ENCODE measurements at places on chromosomes 6 and 20. TPM values are rescaled to one million over a fixed set of nuclear protein-coding genes. Genes with fewer than 3 reads are reported as not detected.

Gene CRIP3
- not detected for total RNA-seq

Gene PRR18
- not detected for total RNA-seq

Gene BCL2L1
- total RNA-seq: 103 TPM

Gene CALHM6
- total RNA-seq: not detected

Gene KIF25
- not detected for total RNA-seq

Gene EYA2
- total RNA-seq: 1.4 TPM

Gene NEURL2
- 6.9 TPM for total RNA-seq

Gene TSPYL1
- total RNA-seq: 87.8 TPM

Gene DNAH8
- total RNA-seq: not detected

DNA sequence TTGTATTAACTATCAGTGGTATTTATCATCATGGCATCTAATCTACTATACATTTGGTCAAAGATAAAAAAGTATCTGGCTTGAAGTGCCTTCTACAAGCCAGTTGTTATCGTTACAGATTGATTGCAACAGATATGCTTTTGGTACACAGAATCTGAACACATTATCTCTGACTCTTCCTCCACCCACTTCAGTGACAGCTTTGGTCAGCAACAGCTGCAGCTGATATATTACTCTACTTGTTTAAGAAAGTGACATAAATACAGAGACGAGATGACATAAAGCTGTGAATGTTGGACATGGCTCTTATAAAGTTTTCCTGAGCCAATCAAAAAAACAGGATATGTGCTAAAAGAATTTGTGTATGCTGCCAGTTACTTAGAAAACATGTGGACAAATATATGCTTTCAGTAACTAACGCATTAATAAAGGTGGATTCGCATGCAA lies 77.6 kb downstream of the HIVEP2 start:
- peak; percentile 36 for DNase-seq
- H3K4me1 ChIP-seq: peaks cover 10% of the 10 kb centered on the region
- no peaks in the 10 kb centered on the region for H3K36me3 ChIP-seq
- H3K27ac ChIP-seq: no peak overlapping the region
- H3K4me3 ChIP-seq: no peak overlapping the region

DNA sequence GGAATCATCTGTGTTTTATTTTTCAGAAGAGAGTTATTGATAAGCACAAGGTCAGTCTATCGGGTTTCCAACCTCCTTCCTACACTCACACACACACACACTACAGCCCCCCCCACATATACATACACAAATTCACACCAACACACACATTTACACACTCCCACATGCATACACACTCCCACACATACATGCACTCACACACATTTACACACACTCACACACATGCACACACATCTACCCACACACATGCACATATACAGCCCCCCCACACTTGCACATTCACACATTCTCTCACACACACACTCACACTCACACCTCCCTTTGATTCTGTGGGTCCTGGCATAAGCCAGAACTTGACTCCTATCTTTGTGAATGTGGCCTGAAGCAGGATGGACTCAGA lies 34.5 kb upstream of the PAX1 start:
- H3K4me1 ChIP-seq: no peaks in the 10 kb centered on the region
- H3K27me3 ChIP-seq: no peaks in the 10 kb centered on the region
- no peaks in the 10 kb centered on the region for H3K36me3 ChIP-seq

DNA sequence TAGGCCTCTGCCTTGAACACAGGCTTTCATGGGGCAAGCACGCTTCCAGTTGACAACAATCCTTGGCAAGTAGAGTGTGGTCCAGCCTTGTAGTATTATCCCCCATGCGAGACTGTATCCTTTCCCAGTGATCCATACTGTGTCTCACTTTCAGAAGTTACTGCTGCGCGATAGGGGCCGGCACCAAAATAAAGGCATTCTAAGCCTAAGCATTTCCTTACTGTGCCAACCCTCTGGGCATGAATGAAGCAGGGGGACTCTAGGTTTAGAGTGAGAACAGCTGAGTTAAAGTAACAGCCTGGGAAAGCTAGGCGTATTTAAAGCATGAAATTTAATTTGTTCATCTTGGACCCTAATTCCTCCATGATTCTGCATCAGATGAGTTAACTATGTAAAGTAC lies 39.4 kb downstream of the CD164 start:
- H3K36me3 ChIP-seq: no peaks in the 10 kb centered on the region
- DNase-seq: no peak
- H3K27me3 ChIP-seq: no peaks in the 10 kb centered on the region
- no peaks in the 10 kb centered on the region for H3K4me1 ChIP-seq
- no peak overlapping the region for H3K4me3 ChIP-seq

GRCh38 chr20:2130683-2131082 lies 29.1 kb downstream of the STK35 start:
- H3K27me3 ChIP-seq: no peaks in the 10 kb centered on the region
- peak overlapping the region; percentile 69 for H3K27ac ChIP-seq
- H3K4me1 ChIP-seq: peaks cover 37% of the 10 kb centered on the region
- H3K36me3 ChIP-seq: no peaks in the 10 kb centered on the region
- DNase-seq: no peak

DNA sequence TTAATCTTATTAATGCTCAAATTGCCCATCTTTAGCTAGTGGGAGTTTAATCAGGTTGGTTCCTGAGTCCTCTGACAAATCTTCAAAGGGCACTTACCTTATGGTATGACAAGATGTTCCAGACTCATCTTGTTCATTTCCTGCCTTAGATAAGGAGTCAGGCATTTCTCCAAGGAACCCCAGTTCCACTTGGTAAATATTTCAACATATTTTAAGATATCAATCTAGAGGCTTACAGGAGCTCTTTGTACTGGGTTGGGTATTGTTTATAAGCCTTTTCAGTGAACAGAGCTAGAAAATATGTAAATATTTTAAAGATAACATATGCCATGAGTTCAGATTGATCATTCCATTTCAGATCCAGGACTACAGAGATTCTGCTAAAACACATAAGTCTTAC lies 159.8 kb downstream of the RCAN2 start:
- H3K27ac ChIP-seq: no peak overlapping the region
- no peak overlapping the region for H3K4me3 ChIP-seq
- no peaks in the 10 kb centered on the region for H3K36me3 ChIP-seq
- no peak for DNase-seq

GRCh38 chr6:30075094-30075789 lies at the start of gene RNF39:
TSS of gene RNF39 (minus strand) at chr6:30075769. CDS start at chr6:30075585, 184 bp downstream.
- DNase-seq: no peak
- no peak within 1 kb of the TSS for H3K27ac ChIP-seq
- peaks cover 10% of the 10 kb centered on the region for H3K4me1 ChIP-seq
- peaks cover 83% of the 10 kb centered on the region for H3K27me3 ChIP-seq

DNA sequence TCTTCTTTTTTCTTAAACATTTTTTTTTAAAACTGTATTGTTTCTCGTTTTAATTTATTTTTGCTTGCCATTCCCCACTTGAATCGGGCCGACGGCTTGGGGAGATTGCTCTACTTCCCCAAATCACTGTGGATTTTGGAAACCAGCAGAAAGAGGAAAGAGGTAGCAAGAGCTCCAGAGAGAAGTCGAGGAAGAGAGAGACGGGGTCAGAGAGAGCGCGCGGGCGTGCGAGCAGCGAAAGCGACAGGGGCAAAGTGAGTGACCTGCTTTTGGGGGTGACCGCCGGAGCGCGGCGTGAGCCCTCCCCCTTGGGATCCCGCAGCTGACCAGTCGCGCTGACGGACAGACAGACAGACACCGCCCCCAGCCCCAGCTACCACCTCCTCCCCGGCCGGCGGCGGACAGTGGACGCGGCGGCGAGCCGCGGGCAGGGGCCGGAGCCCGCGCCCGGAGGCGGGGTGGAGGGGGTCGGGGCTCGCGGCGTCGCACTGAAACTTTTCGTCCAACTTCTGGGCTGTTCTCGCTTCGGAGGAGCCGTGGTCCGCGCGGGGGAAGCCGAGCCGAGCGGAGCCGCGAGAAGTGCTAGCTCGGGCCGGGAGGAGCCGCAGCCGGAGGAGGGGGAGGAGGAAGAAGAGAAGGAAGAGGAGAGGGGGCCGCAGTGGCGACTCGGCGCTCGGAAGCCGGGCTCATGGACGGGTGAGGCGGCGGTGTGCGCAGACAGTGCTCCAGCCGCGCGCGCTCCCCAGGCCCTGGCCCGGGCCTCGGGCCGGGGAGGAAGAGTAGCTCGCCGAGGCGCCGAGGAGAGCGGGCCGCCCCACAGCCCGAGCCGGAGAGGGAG lies 580 bp downstream of the VEGFA start:
- peaks cover 3% of the 10 kb centered on the region for H3K27me3 ChIP-seq
- peak overlapping the region; percentile 75 for H3K27ac ChIP-seq
- peak overlapping the region; percentile 83 for H3K4me3 ChIP-seq
- DNase-seq: peak; percentile 35
- H3K36me3 ChIP-seq: no peaks in the 10 kb centered on the region
- peaks cover 40% of the 10 kb centered on the region for H3K4me1 ChIP-seq

- no peaks in the 10 kb centered on the region for H3K27me3 ChIP-seq
- no peaks in the 10 kb centered on the region for H3K36me3 ChIP-seq
- H3K4me1 ChIP-seq: no peaks in the 10 kb centered on the region
- no peak overlapping the region for H3K27ac ChIP-seq
- no peak overlapping the region for H3K4me3 ChIP-seq
These were observed 428.3 kb upstream of the ARID1B start for GRCh38 chr6:156348849-156349248.

DNA sequence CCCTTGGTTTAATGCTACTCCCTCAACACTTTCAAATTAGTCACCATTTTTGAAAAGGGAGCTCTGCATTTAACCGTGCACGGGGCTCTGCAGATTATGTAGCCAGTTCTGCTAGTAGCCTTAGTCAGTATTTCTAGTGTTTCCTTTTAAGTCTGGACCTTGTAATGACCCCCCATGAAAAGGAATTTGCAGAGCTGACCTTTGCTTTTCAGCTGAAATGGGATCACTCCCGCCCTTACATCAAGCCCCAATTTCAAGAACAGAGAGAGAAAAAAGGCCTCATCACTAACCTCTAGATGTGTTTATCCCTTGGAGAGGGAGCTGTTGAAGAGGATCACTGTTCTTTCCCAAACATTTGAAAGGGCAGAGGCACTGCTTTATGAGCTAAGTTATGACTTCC lies 490.7 kb upstream of the BTBD3 start:
- DNase-seq: no peak
- no peaks in the 10 kb centered on the region for H3K36me3 ChIP-seq
- no peaks in the 10 kb centered on the region for H3K4me1 ChIP-seq
- no peaks in the 10 kb centered on the region for H3K27me3 ChIP-seq
- H3K4me3 ChIP-seq: no peak overlapping the region

DNA sequence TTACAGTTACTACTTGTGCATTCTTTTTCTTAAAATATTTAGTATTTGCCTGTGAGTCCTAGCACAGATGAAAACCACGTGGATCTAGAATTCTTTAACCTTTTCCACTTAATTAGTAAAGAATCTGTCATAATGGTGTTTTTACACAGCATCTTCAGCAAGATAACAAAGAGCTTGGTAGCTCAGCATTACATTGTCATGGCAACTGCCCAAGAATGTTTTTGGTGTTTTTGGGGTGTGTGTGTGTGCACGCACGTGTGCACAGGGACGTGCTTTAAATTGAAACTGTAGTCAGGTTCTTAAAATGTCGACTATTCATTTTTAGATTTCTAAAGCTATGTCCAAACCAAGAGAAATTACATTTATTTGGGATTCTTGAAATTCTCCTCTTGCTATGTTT lies 108.0 kb downstream of the FIG4 start:
- no peak overlapping the region for H3K27ac ChIP-seq
- H3K4me1 ChIP-seq: peaks cover 12% of the 10 kb centered on the region
- H3K27me3 ChIP-seq: no peaks in the 10 kb centered on the region
- no peaks in the 10 kb centered on the region for H3K36me3 ChIP-seq
- H3K4me3 ChIP-seq: no peak overlapping the region
- DNase-seq: no peak

DNA sequence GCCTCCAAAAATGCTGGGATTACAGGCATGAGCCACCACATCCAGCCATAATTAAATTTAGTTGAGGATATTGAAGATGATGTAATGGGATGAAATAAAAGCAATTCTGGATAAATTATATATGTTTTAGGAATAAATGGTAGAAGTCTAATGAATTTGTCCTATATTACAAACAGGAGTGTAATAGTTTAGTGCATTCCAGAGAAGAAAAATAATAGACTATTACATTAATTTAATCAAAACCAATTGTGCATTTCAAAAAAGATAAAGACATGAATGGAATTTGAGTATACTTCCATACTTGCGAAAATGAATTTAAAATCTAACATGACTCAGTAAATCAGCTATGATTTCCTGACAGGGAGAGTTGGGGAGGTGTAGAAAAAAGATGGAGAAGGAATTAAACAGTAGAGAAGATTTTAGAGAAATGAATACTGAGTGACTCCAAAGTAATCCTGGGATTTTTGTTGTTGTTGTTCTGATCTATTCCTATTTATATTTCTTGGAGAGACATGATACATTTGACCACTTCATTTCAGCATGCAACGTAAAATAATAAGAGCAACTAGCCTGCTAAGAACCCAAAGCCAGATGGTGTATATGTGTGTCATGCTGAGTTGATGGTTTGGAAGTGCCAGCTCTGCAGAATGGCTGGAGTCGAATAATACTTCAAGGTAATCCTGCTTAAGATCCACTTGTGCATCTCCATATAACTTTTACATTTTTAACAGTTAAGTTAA lies 67.4 kb downstream of the AIG1 start:
- no peak overlapping the region for H3K4me3 ChIP-seq
- no peak overlapping the region for H3K27ac ChIP-seq
- H3K4me1 ChIP-seq: peaks cover 14% of the 10 kb centered on the region
- no peaks in the 10 kb centered on the region for H3K27me3 ChIP-seq
- no peak for DNase-seq

- no peaks in the 10 kb centered on the region for H3K4me1 ChIP-seq
- H3K4me3 ChIP-seq: no peak overlapping the region
- no peaks in the 10 kb centered on the region for H3K27me3 ChIP-seq
- H3K36me3 ChIP-seq: no peaks in the 10 kb centered on the region
- H3K27ac ChIP-seq: no peak overlapping the region
These were observed 319.1 kb upstream of the NT5E start for GRCh38 chr6:85130743-85131142.

GRCh38 chr6:55448451-55448850 lies 121.2 kb downstream of the GFRAL start:
- H3K27ac ChIP-seq: no peak overlapping the region
- no peak overlapping the region for H3K4me3 ChIP-seq
- no peaks in the 10 kb centered on the region for H3K27me3 ChIP-seq

GRCh38 chr20:1287306-1287705 lies 21.2 kb downstream of the SNPH start:
- DNase-seq: no peak
- H3K4me3 ChIP-seq: no peak overlapping the region
- H3K27ac ChIP-seq: no peak overlapping the region
- no peaks in the 10 kb centered on the region for H3K36me3 ChIP-seq
- no peaks in the 10 kb centered on the region for H3K27me3 ChIP-seq

DNA sequence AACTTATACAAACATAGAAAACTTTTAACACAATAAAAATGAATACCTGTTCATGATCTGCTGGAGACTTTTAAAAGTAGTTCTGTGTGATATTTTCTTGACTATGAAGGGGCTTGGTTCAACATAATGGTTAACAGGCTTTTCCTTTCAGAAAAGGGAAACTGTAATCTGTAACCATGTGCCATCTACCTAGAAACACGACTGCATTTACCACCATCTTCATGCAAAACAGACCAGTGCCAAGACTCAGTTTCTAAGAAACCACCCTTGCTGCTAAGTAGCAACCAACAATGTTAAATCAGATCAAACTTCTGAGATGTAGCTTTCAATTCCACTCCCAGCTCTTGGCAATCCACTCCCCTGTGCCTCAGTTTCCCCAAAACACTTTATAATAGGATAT lies 15.7 kb downstream of the STAU1 start:
- no peak for DNase-seq
- H3K36me3 ChIP-seq: peaks cover 7% of the 10 kb centered on the region
- H3K27ac ChIP-seq: no peak overlapping the region
- no peaks in the 10 kb centered on the region for H3K4me1 ChIP-seq

GRCh38 chr6:109389650-109390274 lies 7.5 kb upstream of the CD164 start:
- no peak overlapping the region for H3K4me3 ChIP-seq
- H3K27me3 ChIP-seq: peaks cover 4% of the 10 kb centered on the region
- no peaks in the 10 kb centered on the region for H3K36me3 ChIP-seq
- H3K27ac ChIP-seq: no peak overlapping the region
- DNase-seq: peak; percentile 52
- H3K4me1 ChIP-seq: peaks cover 1% of the 10 kb centered on the region
